ENCODE measurements at places on chromosomes 11 and 22.

GRCh38 chr11:123122341-123122740 is 60.4 kb upstream of the HSPA8 start:
- no peak for DNase-seq

DNA sequence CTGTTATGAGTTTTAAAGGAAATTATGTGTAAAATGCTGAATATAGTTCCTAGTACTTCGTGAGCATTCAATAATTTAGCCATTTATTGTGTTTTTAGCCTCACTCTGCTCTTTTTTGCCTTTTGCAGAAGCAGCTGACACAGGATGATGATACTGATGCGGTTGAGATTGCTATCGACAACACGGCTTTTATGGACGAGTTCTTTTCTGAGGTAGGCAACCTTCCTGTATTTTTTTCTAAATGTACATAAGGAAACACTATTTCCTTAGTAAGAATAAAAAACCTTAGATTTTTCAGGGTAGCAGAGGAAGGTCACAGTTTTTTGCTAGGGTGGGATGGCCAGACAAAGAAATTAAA is 17.9 kb downstream of the STX3 start:
- no peak for DNase-seq

GRCh38 chr11:10109806-10110205 is 184.2 kb downstream of the SBF2 start:
- no peak for DNase-seq

- DNase-seq, result no peak
Observed at GRCh38 chr11:88597387-88597786, 259.9 kb upstream of the CTSC start.

- DNase-seq, result no peak
Observed at GRCh38 chr11:131749101-131749500, 378.7 kb downstream of the NTM start.

- DNase-seq, result peak; percentile 34
Observed at GRCh38 chr11:120801801-120802689, 221.9 kb upstream of the TBCEL start.

DNA sequence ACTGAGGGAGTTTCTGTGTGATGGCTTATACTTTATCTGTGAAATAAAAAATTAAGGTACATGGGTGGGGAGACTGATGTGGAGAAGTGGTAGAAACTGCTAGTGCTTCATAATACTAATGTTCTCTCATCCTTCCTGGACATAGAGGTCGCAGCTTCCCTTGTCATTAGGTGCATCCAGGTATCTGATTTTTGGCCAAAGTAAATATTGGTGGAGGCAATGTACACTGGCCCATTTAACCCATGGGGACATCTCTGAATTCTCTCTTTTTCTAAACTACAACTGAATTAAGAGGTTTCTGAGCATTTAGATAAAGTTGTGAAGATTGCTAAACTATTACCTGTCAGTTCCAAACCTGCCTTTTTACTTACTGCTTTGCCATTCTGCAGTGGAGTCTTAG is 140.9 kb upstream of the CHORDC1 start:
- no peak for DNase-seq

DNA sequence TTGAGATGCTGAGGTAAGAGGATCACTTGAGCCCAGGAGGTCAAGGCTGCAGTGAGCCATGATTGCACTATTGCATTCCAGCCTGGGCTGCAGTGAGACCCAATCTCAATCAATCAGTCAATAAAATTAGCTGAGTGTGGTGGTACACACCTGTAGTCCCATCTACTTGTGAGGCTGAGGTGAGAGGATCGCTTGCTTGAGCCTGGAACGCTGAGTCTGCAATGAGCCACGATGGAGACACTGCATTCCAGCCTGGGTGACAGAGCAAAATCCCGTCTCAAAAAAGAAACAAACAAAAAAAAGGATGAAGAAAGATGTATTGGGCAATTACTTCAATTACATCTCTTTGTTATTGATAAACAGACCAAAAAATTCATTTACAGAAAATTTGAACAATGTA is 54.5 kb downstream of the MED15 start:
- DNase-seq, result no peak

GRCh38 chr11:57571606-57572005 is 4.1 kb upstream of the UBE2L6 start:
- DNase-seq, result no peak

DNA sequence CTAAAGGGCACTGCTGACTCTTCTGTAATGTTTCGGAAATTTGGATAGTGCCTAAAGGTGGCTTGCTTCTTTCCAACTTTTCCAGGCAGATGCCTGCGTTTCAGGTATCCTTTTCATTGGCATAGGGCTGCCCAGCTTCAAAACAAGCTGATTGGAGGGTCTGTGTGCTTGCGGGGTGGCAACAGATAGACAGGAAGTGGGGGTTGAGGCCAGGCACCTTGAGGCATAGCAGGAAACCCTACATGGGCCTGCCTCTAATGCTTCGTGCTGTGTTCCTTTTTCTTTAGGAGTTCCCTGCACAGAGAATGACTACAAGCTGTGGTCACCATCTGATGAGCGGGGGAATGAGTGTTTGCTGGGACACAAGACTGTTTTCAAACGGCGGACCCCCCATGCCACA is 92.2 kb upstream of the SORL1-AS1 start:
- DNase-seq, result no peak

DNA sequence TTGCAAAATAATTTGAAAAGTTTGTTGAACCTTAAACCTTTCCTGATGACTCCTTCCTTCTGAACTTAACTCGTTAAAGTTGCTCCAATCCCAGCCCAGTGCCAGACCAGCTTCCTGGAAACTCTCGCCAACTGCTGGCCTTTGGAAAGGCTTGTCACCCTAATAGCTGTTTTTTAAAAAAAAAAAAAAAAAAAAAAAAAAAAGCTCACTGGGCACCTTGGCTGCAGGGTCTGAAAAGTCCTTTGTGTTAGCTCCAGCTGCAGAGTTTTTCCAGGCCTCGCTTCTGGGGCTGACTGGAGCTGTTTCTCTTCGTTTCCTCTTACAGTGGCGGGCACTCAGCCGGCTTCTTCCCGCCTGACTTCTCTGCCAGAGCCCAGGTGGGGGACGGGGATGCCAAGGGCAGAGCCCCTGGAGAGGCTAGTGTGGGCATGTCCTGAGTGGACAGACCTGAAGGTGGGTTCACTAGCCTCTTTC is 25.1 kb downstream of the KCNQ1OT1 start:
- peak; percentile 30 for DNase-seq

DNA sequence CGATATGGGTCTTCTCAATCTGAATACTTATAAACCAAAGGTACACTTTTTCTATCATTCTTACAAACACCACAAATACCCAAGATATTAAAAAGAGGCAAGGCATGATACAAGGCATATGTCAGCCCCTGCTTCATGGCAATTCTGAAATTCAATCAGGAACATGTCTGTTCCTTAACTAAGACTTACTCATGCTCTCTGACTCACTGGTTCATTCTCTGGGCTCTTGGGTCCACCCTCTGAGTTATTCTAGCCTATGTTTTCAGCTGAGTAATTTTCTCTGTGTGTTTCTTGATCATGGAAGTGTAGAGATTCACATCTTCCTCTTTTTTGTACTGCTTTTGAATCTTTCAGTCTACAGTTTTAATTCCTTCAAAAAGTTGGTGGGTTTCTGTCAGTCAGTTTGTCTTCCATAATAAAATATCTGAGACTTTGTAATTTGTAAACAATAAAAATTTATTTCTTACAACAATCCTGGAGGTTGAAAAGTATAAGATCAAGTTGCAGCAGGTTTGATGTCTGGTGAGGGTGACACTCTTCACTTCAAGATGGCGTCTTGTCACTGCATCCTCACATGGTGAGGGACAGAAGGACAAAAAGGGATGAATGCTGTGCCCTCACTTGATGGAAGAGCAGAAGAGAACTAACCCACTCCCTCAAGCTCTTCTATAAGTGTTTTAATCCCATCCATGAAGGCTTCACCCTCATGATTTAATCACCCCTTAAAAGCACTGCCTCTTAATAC is 211.7 kb downstream of the FAM76B start:
- DNase-seq, result no peak

- DNase-seq, result peak; percentile 81
Observed at GRCh38 chr11:120952461-120953434, 71.2 kb upstream of the TBCEL start.

GRCh38 chr11:118634431-118635236 is 27.2 kb downstream of the PHLDB1 start:
- DNase-seq, result no peak

- DNase-seq, result no peak
Observed at GRCh38 chr11:12148882-12149281, 38.5 kb downstream of the MICAL2 start.

- peak; percentile 12 for DNase-seq
Observed at GRCh38 chr11:16215352-16215751, 141.0 kb downstream of the SOX6 start.

DNA sequence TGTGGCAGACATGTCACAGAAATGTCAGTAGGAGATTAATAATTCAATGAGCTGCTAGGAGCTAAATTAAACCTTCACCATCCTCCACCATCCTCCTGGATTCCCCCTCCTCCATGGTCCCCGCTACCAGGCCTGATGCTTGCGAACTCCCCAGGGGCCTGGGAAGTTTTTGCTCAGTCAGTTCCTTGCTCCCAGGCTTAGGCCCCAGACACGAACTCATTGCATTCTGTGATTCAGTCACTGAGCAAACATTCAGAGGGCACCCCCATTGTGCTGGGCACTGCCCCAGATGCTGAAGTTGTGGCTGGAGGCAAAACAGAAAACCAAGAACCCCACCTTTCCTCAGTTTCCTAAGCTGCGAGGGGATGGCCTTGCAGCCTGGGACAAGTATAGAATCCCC is 14.3 kb downstream of the NPTXR start:
- no peak for DNase-seq

- no peak for DNase-seq
Observed at GRCh38 chr11:96863520-96863919, 473.7 kb downstream of the JRKL start.

GRCh38 chr22:32985899-32986765 is 72.0 kb downstream of the SYN3 start:
- peak; percentile 75 for DNase-seq

- no peak for DNase-seq
Observed at GRCh38 chr11:70928854-70929598, 323.4 kb downstream of the SHANK2 start.

GRCh38 chr11:106920899-106921509 is 97.3 kb downstream of the GUCY1A2 start:
- DNase-seq, result no peak

GRCh38 chr22:25745341-25746011 is 3.5 kb downstream of the MYO18B start:
- DNase-seq, result no peak

GRCh38 chr11:68989936-68990606 is 9.3 kb upstream of the MRGPRD start:
- DNase-seq, result no peak

DNA sequence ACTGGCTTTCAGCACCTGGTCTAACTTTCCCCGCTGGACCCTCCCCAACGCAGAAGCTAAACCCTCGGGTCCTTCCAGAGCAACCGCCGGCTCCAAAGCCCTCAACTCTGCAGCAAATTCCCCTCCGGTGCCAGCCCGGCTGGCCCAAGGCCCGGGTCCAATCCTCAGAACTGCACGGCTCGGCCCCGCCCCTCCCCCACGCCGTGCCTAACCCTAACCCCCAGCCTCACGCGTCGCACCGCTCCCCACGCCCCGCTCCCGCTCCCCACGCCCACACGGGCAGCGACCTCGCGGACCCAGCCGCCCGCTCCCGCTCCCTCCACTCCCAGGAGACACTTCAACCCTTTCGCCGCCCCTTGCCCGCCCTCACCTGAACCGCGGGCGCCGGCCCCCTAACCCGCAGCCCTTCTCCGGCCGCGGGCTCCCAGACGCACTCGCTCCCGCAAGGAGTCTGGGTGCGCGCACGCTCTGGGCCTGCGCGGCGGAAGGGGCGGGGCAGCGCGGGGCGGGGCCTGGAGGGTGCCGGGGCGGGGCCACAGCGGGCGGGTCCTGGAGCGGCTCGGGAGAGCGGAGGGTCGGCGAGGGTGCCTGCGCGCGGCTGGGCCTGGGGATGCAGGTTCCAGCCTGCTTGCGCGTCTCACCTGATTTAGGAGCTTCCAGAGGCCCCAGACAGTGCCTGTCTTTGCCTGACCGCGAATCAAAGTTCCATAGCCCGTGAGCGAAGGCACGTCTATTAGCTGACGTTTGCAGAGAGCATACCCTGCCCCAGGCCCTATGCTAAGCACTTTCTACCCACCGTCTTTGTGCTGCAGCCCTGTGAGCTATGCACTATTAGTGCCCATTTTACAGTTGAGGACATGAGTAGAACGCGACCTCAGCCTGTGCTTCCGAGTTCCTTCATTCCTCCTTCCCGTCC is at the start of gene NFRKB:
Gene NFRKB (minus strand): TSS at position 453 of the 916 bp plus-strand sequence. CDS start 2,729 bp downstream, outside the sequence.
- peak; percentile 83 for DNase-seq

DNA sequence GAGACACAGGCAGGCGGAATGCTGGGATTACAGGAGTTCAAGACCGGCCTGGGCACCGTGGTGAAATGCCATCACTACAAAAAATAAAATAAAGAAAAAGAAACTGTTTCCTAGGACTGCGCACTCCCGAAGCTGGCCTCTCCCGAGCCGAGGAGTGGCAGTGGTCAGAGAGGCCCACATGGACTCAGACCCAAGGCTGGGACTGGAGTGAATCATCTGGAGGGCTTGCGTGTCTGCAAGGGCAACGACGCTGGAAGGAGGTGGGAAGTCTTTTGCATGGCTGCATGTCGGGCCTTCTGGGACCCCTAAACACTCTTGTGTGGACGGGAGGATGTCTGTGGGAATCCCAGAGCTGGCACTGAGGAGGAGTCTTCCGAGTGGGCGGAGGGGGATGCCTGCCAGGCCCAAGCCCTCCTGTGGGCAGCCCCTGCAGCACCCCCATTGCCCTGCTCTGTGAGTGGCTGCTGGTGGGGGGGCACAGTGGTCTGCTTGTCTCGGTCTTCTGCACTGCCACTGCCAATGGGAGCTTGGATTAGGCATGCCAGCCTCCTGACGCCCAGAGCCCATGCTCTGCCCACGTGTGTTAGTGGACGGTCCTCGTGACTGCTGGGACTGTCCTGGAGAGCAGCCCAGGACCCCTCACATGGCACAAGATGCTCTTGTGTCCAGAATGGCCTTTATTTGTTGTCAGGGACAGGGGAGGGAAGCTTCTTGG is 1.8 kb upstream of the AP2A2 start:
- no peak for DNase-seq

DNA sequence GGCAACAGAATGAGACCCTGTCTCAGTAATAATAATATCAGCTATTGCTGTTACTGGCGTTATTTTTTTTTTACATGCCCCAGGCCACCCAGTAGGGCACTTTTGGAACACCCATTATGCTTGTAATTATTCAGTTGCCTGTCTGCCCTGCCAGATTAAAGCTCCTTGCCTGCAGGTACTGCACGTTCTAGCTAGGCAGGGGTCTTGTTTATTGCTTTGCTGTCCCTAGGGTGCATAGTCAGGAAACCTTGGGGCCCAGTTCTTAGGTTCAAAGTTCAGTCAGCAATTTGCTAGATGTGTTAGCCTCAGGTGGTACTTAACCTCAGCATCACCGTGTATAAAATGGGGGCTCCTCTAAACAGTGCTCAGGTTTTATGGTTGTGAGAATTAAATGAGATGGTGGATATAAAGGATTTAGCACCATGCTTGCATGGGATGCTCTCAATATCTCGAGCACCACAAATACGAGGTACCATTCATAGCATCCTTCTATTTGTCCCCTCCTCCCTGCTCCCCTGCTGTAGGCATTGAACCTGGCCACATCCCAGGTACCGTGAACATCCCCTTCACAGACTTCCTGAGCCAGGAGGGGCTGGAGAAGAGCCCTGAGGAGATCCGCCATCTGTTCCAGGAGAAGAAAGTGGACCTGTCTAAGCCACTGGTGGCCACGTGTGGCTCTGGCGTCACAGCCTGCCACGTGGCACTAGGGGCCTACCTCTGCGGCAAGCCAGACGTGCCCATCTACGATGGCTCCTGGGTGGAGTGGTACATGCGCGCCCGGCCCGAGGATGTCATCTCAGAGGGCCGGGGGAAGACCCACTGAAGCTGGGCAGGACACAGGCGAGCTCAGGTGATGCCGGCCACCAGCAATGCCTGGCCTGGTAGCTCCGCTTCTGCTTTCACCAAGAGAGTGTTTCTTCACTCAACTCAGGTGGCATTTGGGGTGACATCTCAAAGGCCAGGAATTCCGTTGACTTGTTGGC is 9.4 kb downstream of the MPST start:
- no peak for DNase-seq

All from putamen (tissue), 1 donor.